Activated naive CD4-positive, alpha-beta T cell treated with anti-CD3 and anti-CD28 coated beads, Interleukin-2, amount 10 ng/mL, durations not matched to agents 5 hours and 36 hours (primary cell): ENCODE measurements at places on chromosomes 3 and 15. TPM values are rescaled to one million over a fixed set of nuclear protein-coding genes. Genes with fewer than 3 reads are reported as not detected.

PLS1 gene
- 2.2 TPM for total RNA-seq

KIF7 gene
- 0.08 TPM for total RNA-seq

LRTM1 gene
- total RNA-seq = not detected

RPP25 gene
- total RNA-seq = 5.5 TPM

LMAN1L gene
- 0.38 TPM for total RNA-seq

UTS2B gene
- total RNA-seq = not detected

BBX gene
- 44.7 TPM for total RNA-seq

STAG1 gene
- total RNA-seq = 38.8 TPM

TM4SF18 gene
- total RNA-seq = not detected

OTOL1 gene
- total RNA-seq = not detected

KIF15 gene
- total RNA-seq = 46.1 TPM

TMEM43 gene
- 43.6 TPM for total RNA-seq

EPHA3 gene
- 0.05 TPM for total RNA-seq

C3orf85 gene
- total RNA-seq = not detected

STXBP5L gene
- total RNA-seq = not detected

CADPS gene
- not detected for total RNA-seq

LRRN1 gene
- 1.9 TPM for total RNA-seq

PEX5L gene
- total RNA-seq = not detected

ADIPOQ gene
- total RNA-seq = not detected
